G401 (cell line): ENCODE measurements at places on chromosomes 4 and X.

DNA sequence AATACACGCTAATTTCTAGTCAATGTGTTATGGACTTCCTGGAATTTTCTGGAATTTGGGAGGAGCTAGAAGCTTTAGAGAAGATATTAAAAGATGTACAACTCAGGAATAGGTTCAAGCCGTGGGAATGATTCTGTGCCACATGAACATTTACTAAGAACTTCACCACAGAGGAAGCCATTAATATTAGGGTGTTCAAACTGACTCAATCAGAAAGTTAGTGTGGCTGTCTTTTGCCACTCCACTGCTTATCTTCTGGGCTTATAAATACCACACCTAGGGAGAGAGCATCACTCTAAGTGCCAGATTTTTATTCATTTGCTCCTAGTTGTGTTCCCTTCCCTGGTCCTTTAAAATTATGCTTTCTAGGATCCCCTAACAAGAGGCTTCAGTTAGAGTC, 409.8 kb downstream of the KCTD8 start:
- DNase-seq = no peak

DNA sequence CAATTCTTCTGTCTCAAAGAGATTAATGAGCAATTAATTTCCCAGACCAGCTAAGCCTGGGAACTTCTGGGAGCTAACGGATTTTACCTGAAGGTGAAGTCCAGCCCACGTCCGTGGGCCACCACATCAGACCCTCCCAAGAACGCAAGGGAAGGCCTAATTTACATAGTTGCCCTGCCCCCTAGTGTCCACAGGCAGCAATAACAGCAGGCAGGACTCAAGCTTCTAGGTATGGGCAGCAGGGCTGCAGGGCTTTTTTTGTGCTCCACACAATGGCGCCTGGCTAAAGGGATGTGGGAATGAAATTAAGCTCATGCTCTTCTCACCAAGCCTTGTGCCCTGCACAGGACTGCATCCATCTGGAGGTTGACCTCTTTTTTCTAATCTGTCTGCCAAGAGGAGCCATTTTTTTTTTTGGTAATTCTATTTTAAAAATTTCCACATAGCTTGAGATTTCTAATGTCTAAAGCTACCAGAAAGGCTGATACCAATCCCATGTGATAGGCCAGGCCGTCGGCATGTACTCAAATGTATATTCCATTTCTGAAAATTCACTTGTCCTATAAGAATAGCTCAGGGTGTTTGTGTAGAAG, 111.9 kb upstream of the TMEM164 start:
- peak; percentile 33 for DNase-seq

GRCh38 chrX:121457096-121457495, 409.7 kb downstream of the GLUD2 start:
- DNase-seq = no peak

DNA sequence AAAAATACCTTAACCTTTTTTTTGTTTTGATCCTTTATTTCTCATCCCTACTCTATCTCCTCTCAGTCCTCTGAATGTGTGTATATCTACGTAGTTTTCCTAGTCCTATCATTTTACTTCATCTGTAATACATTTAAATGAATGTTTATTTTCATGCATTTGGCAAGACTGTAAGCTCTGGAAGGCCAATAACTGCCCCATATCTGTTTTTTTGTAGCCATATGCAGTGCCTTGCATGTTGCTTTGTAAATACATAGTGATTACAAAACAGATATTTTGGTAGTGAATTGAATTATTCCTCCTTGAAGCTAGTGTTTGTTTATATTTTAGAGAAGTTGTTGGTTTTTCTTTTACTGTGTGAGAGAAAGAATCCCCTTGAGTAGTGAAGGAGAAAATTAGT, 450.2 kb downstream of the PCDH18 start:
- no peak for DNase-seq

- DNase-seq = no peak
Observed at GRCh38 chrX:14015294-14015693, 14.4 kb downstream of the GEMIN8 start.

GRCh38 chr4:138774940-138775339, 240.6 kb upstream of the NOCT start:
- no peak for DNase-seq

DNA sequence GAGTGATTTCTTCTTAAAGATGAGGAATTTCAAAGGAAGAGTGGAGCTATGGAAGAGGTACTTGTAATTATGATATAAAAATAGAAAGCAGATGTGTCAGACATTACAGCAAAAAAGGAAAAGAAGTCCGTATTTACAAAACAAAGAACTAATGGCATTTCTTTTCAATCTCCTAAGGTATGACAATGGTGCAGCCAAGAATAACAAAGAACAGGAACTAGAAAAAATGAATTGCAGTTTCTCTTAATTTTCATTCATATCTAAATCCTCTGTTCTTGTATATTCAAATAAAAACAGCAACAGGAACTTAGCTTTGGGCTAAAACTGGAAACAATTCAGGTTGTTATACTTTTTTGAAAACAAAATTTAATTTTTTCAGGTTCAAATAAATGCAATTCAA, 105.1 kb downstream of the SPRY1 start:
- DNase-seq = no peak

- no peak for DNase-seq
Observed at GRCh38 chrX:65463550-65463949, 71.0 kb downstream of the LAS1L start.

GRCh38 chr4:119210775-119211174, 1.7 kb upstream of the USP53 start:
- DNase-seq = no peak

DNA sequence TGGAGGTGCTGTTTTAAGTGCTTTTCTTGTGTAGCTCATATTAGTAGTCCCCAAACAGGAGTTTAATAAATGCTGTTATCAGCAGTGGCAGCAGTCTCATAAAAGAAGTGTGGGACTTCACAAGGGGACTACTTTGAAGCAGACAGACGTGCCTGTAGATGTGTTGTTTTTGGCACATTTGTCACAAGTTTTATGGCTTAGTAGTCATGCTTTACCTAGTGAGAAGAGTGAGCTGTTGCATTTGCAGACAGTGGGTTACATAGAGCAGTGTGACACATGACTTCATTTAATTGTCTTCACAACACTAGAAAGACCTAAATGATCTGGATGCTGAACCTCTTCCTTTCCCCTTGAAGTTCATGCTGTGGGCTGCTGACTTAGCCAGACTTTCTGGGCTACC, 149.5 kb upstream of the MBNL3 start:
- no peak for DNase-seq

DNA sequence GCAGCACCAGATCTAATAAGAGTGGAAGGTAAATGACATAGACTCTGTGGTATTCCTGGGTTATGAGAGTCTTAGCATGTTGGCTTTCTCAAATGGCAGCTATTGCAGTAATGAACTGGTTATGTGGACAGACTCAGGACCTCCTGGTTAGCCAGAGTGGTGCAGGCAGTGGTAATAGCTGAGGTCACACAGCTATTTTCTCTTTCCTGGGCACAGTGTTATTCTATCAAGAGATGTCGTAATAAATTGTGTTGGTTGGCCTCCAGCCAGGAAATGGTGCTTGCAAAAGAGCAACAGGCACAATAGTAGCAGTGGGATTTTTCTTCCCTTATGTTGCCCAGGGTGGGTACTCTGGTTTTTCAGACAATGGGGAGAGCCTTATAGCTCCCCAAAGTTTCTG, 279.2 kb upstream of the FGF16 start:
- DNase-seq = no peak

GRCh38 chr4:64095398-64095797, 313.9 kb downstream of the TECRL start:
- DNase-seq = no peak

DNA sequence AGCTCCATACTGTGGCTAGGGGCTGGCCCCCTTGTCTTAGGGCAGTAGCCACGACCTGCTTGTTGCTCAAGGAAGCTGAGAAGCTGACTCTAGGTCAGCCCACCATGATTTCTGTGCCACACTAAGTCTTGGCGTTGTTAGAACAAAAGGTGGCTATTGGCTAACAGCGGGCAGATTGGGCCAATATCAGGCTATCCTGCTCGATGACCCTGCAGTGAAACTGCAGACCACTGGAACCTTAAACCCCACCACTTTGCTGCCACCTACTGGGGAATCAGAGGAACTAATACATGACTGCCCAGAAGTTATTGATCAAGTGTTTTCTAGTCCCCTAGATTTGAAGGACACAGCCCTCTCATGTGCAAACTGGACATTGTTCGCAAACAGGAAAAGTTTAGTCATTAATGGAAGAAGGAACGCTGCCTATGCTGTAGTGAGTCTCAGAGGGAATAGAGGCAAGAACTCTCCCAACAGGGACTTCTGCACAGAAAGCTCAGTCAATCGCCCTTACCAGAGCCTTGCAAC, 17.0 kb upstream of the PAPSS1 start:
- peak; percentile 49 for DNase-seq
